Stimulated activated CD8-positive, alpha-beta memory T cell treated with anti-CD3 and anti-CD28 coated beads, Interleukin-7, amount 100 ng/mL, for 1 hour (primary cell): ENCODE measurements at places on chromosomes 4 and X.

GRCh38 chr4:24858026-24858425, 54.8 kb downstream of the CCDC149 start:
- DNase-seq = no peak

GRCh38 chrX:108359806-108360602, 78.2 kb downstream of the COL4A6 start:
- DNase-seq = no peak

- no peak for DNase-seq
Observed at GRCh38 chrX:71252221-71252620, 1.7 kb downstream of the ZMYM3 start.

GRCh38 chr4:168498251-168498650, 1.4 kb downstream of the PALLD start:
- DNase-seq = no peak

GRCh38 chr4:15976456-15977447, 13.8 kb upstream of the FGFBP2 start:
- DNase-seq = no peak
